ENCODE measurements at places on chromosomes 12 and 14.

GRCh38 chr14:80669426-80669825, 272.1 kb downstream of the CEP128 start:
- no peak for DNase-seq

DNA sequence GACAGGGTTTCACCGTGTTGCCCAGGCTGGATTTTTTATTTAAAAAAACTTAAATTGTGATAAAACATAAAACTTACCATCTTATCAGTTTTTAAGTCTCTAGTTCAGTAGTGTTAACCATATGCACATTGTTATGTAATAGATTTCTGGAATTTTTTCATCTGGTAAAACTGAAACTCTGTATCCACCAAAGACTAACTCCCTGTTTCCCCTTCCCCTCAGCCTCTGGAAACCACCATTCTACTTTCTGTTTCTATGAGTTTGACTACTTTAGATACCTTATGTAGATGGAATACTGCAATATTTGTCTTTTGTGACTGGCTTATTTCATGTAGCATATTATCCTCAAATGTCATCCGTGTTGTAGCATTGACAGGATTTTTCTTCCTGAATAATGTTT, 12.8 kb upstream of the PLEKHG3 start:
- DNase-seq, result no peak

DNA sequence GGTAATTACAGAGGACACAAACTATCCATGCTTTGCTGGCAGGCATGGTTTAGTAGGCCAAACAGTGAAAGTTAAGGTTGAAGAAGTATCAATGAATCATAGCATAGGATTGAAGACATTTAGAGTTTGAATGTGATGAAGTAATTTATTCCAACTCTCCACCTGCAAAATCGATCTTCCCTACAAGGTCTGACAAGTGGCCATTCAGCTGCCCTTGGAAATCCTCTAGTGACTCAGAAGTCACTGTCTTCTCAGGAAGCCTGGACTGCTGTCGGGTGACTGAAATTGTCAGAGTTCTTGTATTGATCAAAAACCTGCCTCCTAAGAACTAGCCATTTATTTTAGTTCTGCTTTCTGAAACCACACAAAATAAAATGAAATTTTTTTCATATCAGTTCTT, 17.7 kb upstream of the STXBP6 start:
- DNase-seq, result no peak

- DNase-seq, result no peak
Measured at GRCh38 chr14:81331229-81332021, 68.7 kb downstream of the STON2 start.

DNA sequence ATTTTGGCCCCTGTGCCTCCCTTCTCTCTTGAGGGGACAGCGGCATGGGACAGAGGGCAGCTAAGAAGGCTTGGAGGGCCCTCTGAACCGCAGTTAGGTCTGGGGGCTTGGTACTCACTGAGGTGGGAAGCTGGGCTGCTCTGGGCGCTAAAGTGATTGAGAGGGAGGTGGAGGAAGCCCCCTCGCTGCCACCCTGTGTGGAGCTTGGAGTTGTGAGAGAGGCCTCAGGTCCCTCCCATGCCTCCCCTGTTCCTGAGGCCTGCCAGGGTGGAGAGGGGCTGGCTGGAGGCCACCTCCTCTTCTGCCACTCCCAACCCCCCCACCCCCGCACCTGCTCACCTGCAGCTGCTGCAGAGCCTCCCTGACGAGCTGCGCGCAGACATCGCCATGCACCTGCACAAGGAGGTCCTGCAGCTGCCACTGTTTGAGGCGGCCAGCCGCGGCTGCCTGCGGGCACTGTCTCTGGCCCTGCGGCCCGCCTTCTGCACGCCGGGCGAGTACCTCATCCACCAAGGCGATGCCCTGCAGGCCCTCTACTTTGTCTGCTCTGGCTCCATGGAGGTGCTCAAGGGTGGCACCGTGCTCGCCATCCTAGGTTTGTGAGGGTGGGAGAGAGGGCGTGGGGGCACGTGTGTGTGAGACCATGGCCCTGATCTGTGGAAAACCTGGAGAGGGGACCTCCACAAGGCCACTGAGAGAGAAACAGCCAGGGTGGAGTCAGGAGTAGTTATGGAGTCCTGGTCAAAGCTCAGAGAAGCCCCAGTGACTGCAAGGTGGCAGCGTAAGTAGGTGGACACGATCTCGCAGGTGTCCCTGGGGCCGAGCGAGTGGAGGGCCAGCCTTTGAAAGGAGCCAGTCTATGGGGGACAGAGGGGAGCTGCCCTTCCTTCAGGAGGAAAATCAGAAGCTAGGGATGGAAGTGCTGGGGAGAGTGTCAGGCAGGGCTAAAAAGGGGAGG, 11.2 kb downstream of the KCNH3 start:
- DNase-seq, result no peak

DNA sequence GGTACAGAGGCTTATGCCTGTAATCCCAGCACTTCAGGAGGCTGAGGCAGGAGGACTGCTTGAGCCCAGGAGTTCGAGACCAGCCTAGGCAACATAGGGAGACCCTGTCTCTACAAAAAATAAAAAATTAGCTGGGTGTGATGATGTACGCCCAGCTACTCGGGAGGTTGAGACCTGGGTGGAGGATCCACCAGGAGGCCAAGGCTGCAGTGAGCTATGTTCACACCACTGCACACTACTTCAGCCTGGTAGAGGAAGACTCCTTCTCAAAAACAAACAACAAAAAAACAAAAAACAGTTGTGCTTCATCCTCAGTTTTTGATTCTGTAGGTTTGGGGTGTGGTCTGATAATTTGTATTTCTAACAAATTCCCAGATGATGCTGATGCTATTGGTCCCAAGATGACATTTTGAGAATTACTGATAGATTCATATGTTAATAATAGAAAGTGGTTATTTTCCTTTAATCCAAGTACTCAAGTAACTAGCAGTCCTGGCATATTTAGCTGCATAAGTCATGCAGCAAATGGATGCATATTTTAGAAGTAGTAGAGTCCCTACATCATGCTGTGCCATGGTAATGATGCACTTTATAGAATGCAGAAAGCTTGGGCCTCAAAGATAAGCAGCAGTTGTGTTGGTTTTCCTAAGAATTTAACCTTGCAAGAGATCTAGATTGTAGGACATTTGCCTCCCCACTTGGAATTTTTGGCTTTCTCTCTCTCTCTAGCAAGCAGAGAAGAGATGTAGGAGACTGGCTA, 76.1 kb upstream of the PAWR start:
- no peak for DNase-seq

DNA sequence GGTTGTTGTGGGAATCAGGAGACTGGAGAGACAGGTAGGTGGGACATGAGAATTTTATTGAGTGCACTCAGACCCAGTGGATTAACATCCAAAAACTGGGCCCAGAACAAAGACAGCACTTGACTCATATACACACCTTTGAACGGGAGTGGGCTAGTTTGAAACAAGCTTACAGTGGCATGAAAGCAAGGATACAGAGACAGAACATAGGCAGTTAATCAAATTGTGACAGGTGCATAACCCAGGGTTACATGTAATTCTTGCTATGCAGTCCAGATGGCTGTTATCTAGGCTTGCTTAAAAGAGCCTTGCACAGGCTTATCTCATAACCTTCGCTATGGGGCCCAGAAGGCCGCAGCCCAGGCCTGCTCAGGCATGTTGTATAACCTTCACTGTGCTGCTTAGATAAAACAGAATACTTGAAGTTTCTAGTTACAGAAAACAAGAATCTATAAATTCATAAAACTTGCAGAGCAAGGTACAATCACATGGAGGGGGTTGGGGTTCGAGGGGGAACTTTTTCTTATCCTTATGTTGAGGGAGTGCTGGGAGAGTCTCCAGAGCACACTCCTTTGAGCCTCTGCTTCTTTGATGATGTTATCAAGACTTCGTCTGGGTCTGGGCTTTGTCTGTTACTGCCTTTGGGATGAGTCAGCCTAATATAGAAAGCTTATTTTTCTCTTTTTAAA, 81.7 kb downstream of the TNFAIP2 start:
- no peak for DNase-seq

GRCh38 chr14:104927901-104928300, 3.2 kb downstream of the PLD4 start:
- no peak for DNase-seq

DNA sequence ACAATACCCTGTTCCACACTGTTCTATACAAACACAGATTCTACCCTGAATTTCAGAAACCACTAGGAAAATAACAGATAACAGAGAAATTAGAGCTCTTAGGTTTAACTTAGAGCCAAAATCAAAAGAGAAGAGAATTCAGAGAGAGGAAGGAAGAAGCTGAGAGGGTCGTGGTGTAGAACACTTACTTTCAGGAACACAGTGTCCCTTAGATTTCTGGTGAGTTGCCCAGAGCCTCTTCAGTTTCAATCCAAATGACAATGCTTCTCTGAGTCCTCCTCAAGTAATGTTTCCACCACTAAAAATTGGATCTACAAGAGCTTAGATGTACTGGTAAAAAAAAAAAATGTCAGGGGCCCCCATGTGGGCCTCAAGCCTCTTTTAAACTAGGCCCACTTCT, 2.6 kb downstream of the YAF2 start:
- no peak for DNase-seq

DNA sequence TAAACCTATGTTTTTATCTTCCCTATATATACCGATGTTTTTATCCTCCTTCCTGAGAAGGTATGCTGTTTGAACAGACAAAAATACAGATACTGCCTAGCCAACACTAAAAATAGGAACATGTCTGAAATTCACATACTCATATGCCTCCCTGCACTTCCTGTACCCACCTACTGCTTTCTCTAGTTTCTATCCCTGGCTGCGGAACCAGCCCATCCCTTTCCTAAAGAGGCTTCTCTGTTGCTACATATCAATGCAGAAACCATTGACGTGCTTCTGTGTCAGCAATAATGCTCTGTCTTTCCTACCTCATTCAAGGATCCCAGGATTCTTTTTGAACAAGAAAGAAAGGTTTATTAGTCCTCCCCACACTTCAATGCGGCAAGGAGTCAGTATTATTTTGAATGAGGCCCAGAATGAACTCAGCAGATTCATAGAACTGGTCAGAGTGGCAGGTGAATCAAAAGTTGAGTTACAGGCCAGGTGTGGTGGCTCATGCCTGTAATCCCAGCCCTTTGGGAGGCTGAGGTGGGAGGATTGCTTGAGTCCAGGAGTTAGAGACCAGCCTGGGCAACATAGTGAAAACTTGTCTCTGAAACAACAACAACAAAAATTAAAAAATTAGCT, 67.8 kb upstream of the NAP1L1 start:
- no peak for DNase-seq

DNA sequence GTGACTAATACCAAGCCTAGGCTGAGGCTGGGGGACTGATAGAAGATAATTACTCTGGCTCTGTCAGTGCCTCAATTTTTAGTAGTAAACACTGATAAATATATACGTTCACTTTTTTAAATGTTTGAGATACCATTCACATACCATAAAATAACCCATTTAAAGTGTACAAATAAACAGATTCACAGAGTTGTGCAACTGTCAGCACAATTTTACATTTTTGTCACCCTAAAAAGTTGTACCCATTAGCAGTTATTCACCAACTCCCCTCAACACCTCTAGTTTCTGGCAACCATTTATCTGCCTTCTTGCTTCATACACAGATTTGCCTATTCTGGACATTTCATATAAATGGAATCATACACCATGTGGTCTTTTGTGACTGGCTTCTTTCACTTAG, 15.1 kb downstream of the PPP1R12A start:
- DNase-seq, result no peak

DNA sequence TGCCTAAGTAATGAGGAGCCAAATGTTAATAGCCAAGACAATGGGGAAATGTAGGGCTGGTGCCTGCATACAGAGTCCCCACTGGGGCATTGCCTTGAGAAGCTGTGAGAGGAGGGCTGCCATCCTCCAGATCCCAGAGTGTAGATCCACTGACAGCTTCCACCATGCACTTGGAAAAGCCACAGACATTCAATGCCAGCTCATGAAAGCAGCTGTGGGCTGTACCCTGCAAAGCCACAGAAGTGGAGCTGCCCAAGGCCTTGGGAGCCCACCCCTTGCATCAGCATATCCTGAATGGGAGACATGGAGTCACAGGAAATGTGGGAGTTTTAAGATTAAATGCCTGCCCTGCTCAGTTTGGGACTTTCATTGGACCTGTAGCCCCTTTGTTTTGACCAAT, 244.7 kb downstream of the BTG1 start:
- no peak for DNase-seq

DNA sequence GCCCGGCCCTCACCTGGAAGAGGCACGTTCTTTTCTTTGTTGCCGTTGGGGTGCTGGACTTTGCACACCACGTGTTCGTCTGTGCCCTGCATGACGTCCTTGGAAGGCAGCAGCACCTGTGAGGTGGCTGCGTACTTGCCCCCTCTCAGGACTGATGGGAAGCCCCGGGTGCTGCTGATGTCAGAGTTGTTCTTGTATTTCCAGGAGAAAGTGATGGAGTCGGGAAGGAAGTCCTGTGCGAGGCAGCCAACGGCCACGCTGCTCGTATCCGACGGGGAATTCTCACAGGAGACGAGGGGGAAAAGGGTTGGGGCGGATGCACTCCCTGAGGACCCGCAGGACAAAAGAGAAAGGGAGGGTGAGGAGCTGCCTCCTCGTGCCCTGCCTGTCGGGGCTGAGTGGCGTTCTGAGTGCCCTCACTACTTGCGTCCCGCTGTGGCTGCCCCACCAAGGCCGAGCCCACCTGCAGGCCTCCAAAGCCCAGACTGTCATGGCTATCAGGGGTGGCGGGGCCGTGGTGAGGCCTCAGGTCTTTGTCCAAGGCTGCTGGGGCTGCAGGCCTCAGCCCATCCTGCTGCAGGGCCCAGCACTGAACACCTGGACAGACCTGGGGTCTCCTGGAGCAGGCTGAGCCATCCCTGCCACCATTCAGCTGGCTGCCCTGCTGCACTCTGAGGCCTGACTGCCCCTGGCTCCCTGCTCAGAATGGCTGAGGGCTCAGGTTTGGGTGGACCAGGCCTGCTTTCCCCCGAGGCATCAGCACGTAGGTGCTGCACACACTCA, 329.7 kb downstream of the TMEM121 start:
- no peak for DNase-seq

DNA sequence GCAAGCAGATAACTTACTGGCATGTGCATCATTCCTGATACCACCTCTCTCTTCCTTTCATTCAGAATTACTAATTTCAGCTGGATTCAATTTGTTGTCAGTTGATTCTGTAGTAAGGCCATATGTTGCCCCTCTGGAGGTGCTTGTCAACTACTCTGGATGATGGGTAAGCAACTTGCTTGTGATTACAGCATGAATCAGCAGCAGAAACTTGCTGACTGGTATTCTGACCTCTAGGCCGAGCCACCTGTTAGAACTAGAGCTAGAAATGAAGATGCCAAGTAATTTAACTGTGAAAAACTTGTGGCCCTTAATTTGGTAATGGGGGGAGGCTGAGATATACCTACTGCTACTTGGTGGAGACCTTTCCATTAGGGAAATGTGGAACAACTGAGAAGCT, 5.1 kb downstream of the RNF10 start:
- DNase-seq, result peak; percentile 24
